ENCODE measurements at places on chromosomes 5 and 9.

GRCh38 chr9:37449862-37450632 is 15.2 kb downstream of the ZBTB5 start:
- DNase-seq, result no peak

- no peak for DNase-seq
Observed at GRCh38 chr9:87494970-87495471, 2.6 kb upstream of the DAPK1 start.

- peak; percentile 49 for DNase-seq
Observed at GRCh38 chr5:52725065-52725746, 62.5 kb upstream of the ITGA1 start.

DNA sequence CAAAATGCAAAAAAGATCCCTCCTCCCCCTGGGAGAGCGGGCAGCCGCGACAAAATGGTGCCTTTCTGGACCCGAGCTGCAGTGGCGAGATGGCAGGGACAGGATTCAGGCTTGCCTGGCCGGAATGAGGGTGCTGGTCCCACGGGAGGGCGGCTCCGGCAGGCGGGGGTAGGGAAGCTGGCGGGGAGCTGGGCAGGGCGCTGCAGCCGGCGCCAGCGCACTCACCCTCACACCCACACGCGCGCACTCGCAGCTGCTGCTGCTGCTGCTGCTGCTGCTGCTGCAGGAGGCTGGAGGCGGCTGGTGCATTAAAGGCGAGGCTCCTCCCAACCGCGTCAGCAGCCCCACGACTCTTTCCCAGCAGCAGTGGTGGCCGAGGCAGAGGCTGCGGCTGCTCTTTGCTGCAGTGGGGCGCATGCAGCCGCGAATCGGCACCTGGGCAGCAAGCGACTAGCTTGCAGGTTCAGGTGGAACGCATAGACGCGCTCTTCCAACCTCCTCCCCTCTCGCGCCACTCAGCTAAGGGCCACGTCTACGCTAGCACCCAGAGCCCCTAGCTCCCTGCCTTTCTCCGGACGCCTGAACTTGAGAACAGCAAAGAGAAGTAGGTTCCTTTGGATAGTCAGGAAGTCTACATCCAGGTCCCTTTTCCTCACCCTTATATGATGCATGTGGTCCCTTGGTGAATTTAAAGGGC is at the start of gene PPP2R2B:
TSS of gene PPP2R2B (minus strand) at position 282 of the 697 bp plus-strand sequence.
- peak; percentile 59 for DNase-seq

DNA sequence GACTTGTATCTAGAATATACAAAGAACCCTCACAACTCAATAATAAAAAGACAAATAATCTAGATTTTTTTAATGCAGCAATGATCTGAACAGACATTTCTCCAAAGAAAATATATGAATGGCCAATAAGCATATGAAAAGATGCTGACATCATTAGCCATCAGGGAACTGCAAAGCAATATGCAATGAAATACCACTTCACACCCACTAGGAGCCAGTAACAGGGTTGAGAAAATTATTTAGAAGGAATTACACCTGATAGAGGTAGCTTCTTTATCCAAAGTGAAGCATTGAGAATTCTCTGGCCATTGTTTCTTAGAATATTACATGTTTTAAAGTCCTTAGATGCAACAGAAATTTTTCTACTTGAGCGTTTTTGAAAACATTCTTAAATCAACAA is 316.9 kb downstream of the KCNN2 start:
- DNase-seq, result no peak

DNA sequence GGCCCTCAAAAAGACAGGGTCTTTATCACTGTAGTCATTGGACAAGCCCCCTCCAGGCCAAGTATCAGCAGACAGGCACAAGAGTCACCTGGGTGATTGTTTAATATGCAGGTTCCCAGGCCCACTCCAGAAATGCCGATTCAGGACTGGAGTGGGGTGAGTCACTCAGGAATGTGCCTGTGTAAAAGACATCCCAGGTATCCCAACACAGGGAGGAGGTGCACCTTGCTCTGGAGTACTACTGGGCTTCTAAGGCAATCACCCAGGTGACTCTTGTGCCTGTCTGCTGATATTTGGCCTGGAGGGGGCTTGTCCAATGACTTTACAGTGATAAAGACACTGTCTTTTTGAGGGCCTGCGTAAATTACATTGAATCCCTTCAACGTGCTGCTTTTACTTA is 40.6 kb downstream of the ACTL7B start:
- DNase-seq, result no peak

GRCh38 chr5:122581629-122582028 is 193.3 kb upstream of the SNX2 start:
- no peak for DNase-seq

- DNase-seq, result no peak
Observed at GRCh38 chr5:128212191-128212806, 128.7 kb downstream of the SLC12A2 start.

GRCh38 chr5:31285025-31285424 is 91.5 kb downstream of the CDH6 start:
- DNase-seq, result no peak

DNA sequence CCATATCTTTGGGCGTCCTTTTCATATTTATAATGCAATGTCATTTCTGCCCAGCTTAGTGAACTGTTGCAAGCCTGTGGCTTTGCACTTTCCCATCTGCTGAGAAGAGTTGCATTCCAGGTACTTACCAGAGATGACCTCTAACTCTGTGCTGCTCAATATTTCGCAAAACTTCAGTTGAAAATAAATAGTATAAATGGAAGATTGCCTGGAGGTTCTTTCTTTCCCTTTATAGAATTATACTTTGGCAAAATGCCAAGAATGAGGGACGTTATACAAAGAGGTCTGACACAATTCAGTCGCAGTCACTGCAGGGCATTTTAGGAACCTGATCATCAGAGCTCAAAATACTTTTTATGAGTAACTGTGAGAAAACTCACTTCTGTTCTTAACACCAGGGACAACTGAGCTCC is 18.9 kb upstream of the VLDLR start:
- DNase-seq, result no peak

DNA sequence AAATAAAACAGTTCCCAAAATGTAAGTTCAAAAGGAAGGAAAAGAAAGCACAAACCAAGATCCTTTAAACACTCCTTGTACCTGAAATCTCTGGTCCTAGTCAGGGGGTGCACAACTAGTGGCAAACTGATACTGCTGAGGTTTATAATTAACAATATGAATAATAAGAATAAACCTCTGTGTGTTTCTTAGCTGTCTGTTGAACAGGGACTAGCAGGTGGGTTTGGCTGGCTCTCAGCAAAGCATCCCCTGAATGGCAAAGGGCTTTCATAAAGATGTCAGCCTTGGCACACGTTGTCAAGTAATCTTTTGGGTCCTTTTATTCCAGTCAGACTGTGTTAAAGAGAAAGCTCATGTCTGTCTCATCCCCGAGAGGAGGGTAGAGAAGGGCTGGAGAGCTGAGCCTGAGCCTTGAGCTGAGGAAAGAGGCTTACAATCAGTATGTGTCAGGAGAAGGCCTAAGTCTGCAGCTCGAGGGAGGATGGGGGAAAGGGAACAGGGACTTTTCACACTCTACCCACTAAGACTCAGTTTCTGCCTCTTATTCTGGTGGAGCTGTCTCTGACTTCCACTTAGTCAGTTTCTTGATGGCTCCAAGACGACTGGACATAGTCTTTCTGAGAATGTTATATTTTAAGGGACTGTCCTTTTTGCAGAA is 123.0 kb downstream of the GALNT10 start:
- no peak for DNase-seq

DNA sequence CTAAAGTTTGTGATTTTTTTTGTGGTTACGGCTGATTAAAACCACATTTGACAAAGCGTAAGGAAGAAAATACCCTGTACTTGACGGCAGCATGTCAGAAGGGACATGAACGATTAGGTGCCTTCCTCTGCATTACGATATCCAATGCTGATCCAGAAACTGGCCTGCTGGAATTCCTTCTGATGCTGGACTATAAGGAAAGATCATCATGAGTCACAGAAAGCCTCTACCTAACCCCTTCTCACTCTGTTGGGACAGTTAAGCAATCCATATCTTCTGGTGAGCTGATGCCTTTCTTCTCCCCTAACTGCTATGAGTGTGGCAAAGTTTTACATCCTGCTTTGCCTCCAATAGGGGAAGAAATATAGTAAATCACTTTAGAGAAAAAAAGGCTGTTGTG is 78.4 kb upstream of the PAPPA start:
- no peak for DNase-seq

- no peak for DNase-seq
Observed at GRCh38 chr9:4024281-4024777, 275.5 kb downstream of the GLIS3 start.

DNA sequence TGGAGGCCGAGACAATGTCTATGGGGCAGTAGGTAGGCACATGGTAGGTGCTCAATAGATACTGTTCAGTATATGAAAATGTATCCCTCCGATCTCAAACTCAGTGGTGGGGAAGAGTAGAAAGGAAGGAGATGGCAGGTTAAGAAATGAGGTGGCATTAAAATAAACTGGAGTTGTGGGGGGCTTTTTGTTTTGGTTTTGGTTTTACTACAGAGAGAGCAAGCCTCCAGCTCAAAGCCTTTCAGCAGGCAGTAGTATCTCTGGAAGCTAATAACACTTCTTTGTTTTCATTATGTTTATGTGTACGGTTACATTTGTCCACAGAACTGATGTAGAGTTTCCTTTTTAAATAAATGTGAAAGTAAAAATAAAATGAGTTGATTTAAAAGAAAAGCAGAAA is 8.6 kb downstream of the MFAP3 start:
- no peak for DNase-seq

- no peak for DNase-seq
Observed at GRCh38 chr5:64690417-64691151, at the start of gene SHISAL2B. SHISAL2B (plus strand) TSS chr5:64690503; CDS start chr5:64690624, 121 bp downstream.

GRCh38 chr5:43303242-43303641 is 10.0 kb downstream of the HMGCS1 start:
- no peak for DNase-seq

DNA sequence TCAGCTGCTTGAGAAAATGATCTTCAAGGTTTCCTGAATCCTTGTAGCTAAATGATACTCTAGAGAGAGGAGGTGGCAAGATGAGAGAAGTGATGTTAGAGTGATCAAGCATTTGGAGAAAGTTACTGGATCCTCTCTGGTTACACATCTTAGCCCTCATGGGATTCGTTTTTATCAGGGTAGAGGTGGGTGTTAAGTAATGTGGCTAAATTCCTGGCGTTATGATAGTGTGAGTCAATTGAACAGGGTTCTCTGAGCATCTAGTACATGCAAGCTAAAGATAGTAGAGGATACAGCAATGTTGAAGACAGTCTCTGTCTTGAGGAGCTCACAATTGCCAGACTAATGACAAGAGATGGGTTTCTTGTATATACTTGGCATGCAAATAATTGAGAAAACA is 123.7 kb downstream of the PSD2 start:
- DNase-seq, result no peak

DNA sequence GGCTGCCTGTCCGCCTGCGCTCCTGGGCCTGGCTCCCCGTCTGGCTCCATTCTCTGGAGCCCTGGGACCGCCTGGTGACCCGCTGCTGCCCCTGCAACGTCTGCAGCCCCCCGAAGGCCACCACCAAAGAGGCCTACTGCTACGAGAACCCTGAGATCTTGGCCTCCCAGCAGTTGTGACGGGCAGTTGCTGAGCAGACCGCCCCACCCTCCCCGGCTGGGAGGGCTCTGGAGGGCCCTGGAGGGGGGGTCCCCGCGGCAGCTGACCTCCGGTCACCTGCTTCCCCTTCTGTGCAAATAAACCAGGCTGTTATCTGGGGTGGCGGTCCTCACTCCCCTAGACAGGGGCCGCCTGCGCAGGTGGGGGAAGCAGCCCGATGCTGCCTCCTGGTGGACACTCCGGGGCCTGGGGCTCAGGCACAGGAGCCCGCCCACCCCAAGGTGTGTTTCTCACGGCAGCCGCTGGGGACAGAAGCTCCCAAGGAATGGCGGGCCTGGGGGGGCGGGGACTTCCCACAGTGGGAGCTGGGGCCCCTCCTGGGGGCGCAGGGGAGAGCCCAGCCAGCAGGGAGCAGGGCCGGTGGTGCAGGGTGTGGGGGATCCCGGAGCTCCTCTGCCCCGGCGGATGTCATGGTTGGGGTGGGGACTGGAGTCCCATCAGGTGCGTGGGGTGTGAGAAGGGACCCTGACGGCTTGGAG is 4.7 kb upstream of the TUBB4B start:
- DNase-seq, result peak; percentile 94

DNA sequence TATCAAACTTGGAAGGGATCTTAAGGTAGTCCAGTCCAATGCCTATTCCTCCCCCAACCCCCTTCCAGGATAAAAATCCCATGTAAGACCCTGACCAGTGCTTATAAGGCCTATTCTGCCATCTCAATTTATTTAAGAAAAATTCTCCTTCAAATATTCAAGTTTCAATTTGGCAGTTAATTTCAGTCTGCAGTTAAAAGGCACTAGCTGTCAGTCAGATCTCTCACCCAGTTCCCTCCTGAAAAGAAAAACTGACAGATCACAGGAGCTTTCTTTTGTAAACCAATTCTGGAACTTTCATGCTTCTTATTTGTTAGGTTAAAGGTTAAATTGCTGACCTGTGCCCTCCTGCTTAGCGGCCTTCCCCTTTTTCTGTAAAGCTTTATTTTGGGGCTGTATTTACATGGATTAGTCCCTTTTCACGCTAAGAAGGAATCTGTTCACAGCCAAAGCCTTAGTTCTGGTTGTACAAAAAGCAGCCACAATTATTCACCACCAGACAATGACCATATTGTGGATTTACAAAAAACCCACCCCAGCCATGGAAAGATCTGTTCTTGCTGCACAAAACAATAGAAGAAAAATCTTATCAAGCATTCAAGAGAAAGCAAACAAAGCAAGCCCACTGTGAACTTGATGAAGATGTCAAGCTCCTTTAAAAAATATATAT is 68.7 kb downstream of the DENND1A start:
- no peak for DNase-seq

- no peak for DNase-seq
Observed at GRCh38 chr9:11992866-11993265, 700.3 kb upstream of the TYRP1 start.

DNA sequence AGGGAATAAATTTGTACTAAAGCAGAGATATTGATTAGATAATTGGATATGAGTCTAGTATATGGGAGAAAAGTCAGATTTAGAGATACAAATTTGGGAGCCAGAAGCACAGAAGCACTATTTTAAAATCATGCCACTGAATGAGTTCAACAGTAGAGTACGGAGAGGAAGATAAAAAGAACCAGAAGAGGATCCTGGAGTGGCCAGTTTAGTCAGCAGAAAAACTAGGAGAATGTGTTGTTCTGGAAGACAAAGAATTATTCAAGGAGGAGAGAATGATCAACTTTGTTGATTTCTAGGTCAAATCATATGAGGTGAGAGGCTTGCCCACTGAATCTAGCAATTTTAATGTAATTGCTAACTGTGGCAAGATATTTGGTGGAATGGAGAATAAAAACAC is 67.0 kb downstream of the NIPBL start:
- DNase-seq, result no peak

DNA sequence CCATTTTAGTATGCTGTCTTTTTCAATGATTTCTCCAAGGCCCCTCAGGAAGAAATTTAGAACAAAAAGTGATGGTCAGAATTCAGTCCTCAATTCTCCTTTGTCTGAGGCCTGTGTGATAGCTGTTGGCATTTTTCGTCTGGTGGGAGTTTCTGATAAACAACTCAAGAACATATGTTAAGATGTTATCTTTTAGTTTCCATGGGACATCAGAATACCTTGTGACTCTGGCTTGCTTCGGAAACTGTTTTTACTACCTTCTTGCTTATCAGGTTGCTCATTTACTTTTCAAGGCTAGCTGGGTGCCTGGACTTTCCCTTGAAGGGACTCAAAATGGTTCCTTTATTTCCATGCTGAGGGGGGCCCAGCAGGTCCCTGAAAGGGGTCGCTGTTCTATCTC is 97.2 kb downstream of the INVS start:
- no peak for DNase-seq
